ENCODE measurements at places on chromosomes 5 and 9. TPM values are rescaled to one million over a fixed set of nuclear protein-coding genes. Genes with fewer than 3 reads are reported as not detected.

Gene MACROH2A1
- 150 TPM for total RNA-seq

- no peak for DNase-seq
These were observed at the start of gene CDKN2B-AS1 for GRCh38 chr9:21994556-21995005. Gene CDKN2B-AS1, plus strand, starts transcription at chr9:21994791.

DNA sequence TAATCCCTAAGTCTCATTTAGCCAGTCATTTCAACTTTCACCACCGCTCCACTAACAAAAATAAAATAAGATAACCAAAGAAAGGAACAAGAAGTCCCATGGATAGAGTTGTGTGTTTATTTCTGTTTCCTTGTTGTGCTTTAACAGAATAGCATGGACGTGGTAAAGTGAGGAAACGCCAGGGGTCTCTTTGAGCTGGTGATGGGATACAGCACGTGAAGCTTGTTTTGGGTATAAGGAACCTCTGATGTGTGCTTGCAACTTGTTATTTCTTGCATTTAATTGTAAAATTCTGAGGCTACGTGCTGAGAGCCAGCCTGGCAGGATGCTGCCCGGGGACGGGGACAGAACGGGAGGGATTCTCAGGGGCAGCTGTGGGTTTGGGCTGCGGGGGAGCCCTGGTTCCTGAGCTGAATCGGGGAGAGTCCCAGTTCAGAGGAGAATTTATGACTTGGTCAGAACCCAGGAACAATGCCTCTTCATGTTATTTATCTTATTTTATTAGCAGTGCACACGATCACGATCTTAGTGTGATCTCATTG is 63.4 kb downstream of the ANKRD33B start:
- no peak for DNase-seq

DNA sequence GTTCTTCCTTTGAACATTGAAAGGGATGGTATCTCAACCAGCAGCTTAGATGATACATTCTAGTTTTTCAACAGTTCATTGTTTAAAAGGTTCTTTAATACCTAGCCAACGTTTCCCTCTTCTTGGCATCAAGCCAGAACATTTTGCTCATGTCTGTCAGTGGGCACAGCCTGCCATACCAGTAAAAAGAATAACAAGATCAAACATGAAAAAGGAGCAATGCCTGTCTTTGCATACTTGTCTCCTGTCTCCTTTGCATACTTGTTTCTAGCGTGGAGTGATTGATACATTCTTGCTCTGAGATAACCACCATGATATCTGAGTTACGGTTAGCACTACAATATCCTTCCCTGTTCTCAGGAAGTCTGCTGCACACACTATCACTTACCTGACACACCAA is 248.6 kb upstream of the DAPK1 start:
- no peak for DNase-seq

Gene BHMT2
- 4.1 TPM for total RNA-seq

- no peak for DNase-seq
These were observed 55.2 kb downstream of the GLDC start for GRCh38 chr9:6590334-6590733.

- no peak for DNase-seq
These were observed 130.5 kb downstream of the BARX1 start for GRCh38 chr9:93824386-93825294.

DNA sequence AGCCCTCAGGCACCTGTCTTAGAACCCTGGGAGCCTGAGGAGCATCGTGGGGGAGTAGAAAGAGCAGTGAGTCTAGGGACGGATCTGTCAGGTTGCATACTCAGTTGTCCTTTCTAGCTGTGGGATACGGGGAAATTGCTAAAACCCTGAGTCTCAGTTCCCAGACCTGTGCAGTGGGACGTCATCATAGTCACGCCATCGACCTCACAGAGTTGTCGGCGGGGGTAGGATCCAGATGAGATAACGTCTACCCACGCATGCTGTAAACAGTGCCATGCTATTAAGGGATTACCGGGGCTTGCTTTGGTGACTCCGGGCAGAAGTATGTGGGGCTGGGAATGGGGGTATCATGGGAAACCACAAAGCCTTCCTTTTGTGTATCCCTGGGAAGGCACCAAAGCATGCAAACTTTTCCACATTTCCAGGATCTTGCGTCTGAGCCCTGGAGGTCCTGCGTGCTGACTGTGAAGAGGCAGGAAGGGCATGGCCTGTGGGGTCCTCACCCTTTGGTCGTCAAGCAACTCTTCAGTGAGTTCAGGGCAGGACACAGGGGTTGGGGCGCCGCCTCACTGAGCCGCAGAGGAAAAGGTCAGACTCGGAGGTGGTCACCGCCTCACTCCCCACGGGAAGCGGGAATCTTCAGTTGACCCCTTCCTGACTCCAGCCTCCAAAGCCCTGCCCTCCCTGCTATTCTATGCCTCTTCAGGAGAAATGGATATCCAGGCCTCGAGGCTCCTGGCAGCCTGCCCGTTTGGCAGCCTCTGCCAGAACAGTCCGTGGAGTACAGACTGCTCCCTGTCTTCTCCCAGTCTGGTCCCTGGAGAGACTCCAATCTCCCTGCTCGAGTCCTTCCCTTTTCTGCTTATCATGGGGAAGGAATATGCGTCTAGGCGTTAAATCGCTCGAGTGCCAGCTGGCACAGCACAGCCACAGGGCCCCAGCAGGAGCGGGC is 186.8 kb upstream of the KLF9 start:
- DNase-seq, result peak; percentile 83

GRCh38 chr9:4879115-4879558 is 86.4 kb downstream of the RCL1 start:
- DNase-seq, result no peak

Gene TRPM3
- 14.3 TPM for total RNA-seq

GRCh38 chr5:53922508-53923498 is 362.4 kb downstream of the NDUFS4 start:
- DNase-seq, result no peak

All from urinary bladder (tissue), 4 donors.